Frontal cortex (tissue), 4 donors: ENCODE measurements at places on chromosomes 12 and 14. TPM values are rescaled to one million over a fixed set of nuclear protein-coding genes. Genes with fewer than 3 reads are reported as not detected.

Gene TEX22
- 0.41 TPM for total RNA-seq

Gene MYO1H
- total RNA-seq = under 0.01 TPM

Gene DBX2
- 2.9 TPM for total RNA-seq

DNA sequence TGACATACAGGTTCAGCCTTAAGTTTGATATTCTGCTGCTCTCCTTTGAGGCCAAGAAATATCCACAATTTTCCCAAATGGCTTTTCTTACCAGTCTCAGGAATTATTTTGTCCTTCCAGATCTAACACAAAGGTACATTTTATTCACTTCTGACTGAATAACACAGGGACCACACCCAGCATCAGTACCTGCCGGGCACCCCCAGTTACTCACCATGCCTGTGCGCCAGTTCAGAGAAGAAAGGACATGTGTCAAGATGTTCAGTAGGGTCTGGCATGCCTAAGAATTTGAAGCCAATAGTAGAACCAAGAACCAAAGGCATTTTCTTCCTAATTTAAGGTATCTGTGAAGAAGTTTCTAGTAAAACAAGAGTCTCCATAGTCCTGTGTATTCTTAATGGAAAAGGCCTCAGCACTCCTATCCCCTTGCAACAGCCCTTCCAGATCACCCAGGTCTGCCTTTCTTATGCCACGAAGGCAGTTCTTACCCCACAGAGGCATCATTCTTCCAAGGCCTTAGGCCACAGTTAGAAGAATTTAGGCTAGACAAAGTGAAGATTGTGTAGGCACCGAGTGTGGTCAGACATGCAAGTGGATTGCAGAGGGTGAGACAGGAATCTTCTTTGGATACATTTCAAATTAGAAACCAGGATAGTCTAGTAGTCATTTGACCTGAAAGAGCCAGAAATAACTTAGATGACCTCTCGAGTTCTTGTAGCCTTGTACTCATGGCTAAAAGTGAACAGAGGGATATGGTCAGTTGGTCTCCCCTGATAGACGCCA, 140.1 kb upstream of the HIF1A start:
- no peak for DNase-seq

Gene TRHDE
- total RNA-seq = 40.4 TPM

DNA sequence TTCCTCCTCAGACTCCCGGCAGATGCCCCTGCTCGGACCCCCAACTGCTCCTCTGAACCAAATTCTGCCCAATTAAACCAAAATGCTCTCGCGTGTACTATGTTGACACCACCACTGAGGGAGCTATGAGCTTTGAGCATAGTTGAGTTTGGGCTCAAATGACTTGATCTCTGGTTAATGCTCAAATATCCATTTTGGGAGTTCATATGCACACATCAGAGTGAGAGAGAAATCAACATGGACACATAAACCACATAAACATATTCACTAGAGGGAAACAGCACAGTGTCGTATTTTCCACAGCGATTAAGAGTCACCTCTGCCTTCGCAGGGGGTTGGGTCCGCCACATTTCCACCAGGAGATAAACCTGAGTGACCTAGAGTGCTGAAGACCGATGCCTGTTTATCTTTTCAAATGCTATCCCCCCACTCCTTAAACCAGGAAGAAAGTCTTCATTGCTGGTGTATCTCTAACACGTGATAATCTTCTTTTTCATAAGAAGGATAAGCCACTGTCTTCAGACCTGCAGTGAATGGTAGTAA, 59.4 kb upstream of the FOXN3 start:
- DNase-seq = no peak

GRCh38 chr12:92863251-92863650, 65.8 kb downstream of the EEA1 start:
- DNase-seq = no peak

DNA sequence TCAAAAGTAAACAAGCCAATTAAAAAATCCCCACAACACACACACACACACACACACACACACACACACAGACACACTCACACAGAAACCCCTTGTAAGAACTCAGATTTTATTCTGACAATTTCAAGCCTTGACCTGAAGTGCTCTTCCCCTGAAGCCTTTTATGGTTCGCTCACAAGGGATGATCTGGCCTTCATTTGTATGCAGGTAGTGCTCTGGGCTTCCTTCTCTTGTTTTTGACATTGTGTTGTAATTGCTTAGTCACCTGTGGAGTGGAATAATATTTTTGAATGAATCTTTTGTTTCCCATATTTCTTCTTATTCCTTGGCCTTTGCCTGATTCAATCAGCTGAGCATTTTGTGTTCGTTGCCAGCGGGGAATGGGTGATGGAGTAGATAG, 83.3 kb upstream of the CSRP2 start:
- DNase-seq = no peak

DNA sequence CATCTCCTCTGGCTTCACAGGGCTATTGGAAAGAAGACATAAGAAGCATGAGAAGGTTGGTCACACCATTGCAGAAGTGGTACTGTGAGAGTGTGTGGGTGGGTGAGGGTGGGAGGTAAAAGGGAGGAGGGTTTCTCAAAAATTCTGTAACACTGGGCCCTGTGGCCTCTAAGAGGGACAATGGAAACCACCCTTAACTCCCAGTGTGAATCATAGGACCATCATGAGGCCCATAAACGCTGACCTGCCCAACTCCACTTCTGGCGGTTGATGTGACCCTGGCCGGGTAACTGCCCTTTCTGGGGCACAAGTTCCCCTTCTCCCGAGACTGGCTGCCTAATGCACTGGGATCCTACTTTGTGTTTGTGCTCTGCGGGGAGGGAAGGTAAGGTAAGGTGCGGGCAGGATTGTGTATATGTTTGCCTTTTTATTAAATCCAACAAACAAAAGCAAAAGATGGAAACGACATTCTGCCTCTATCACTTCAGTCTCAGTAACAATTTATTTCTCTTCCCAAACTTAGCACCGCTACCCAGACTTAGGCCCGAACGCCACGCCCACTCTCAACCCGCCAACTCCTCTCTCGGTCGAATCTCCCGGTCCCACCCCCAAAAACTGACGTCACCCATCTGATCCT, 551 bp downstream of the METTL1 start:
- peak; percentile 78 for DNase-seq

Gene LGALS3
- 10.6 TPM for total RNA-seq

GRCh38 chr12:67520606-67521005, 127.9 kb upstream of the DYRK2 start:
- DNase-seq = no peak
